ENCODE measurements at places on chromosomes 13 and 19. TPM values are rescaled to one million over a fixed set of nuclear protein-coding genes. Genes with fewer than 3 reads are reported as not detected.

DNA sequence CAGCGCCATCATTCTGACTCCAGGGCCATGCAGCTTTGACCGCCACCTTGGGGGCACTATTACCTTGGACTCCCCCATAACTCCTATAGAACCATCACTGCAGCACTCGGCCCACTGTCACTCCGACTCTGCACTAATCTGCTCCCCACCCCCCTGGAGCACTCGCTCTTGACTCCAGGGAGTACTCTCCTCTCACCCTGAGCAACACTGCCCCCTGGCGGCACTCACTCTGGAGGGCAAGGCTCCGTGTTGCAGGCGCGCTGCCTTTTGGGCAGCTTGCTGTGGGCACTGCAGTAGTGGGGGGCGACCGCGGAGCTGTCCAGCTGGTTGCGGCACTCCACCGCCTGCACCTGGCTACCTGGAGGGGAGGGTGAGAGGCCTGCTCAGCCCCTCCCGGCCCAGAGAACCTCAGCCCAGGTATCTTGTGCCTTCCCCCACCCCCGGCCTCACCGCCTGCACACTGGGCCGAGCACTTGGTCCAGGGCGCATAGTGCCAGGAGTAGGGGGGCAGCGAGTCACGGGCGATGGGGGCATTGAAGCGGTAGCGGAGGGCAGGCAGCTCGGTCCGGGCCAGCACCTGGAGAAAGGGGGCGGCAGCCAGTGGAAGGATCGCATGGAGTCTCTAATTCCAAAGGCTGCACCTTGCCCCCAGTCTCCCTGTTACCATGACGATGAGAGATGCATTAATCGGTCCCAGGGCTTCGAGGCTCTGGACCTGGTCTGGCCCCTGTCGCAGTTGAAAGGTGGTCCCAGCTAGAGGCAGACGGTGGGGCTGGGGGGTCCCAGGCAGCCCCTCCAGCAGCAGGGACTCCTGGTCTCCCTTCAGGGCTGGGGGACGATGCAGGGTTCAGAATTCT lies 8.9 kb upstream of the MYO1F start:
- peak; percentile 37 for DNase-seq
- no peaks in the 10 kb centered on the region for H3K36me3 ChIP-seq
- H3K27me3 ChIP-seq = no peaks in the 10 kb centered on the region
- H3K27ac ChIP-seq = no peak overlapping the region

- DNase-seq = no peak
- no peak overlapping the region for H3K27ac ChIP-seq
- H3K4me3 ChIP-seq = no peak overlapping the region
- H3K36me3 ChIP-seq = no peaks in the 10 kb centered on the region
- no peaks in the 10 kb centered on the region for H3K27me3 ChIP-seq
Observed at GRCh38 chr13:49098198-49098597, 121.9 kb upstream of the MLNR start.

GRCh38 chr13:73765651-73766384 lies 368.4 kb downstream of the KLF12 start:
- H3K36me3 ChIP-seq = no peaks in the 10 kb centered on the region
- peak; percentile 89 for DNase-seq
- peak overlapping the region; percentile 77 for H3K27ac ChIP-seq
- peak overlapping the region; percentile 52 for H3K4me3 ChIP-seq

GRCh38 chr19:6576869-6577475 lies 14.0 kb downstream of the CD70 start:
- no peak overlapping the region for H3K27ac ChIP-seq
- no peaks in the 10 kb centered on the region for H3K27me3 ChIP-seq
- H3K36me3 ChIP-seq = no peaks in the 10 kb centered on the region
- H3K4me1 ChIP-seq = no peaks in the 10 kb centered on the region

Gene KL
- total RNA-seq = 0.22 TPM

DNA sequence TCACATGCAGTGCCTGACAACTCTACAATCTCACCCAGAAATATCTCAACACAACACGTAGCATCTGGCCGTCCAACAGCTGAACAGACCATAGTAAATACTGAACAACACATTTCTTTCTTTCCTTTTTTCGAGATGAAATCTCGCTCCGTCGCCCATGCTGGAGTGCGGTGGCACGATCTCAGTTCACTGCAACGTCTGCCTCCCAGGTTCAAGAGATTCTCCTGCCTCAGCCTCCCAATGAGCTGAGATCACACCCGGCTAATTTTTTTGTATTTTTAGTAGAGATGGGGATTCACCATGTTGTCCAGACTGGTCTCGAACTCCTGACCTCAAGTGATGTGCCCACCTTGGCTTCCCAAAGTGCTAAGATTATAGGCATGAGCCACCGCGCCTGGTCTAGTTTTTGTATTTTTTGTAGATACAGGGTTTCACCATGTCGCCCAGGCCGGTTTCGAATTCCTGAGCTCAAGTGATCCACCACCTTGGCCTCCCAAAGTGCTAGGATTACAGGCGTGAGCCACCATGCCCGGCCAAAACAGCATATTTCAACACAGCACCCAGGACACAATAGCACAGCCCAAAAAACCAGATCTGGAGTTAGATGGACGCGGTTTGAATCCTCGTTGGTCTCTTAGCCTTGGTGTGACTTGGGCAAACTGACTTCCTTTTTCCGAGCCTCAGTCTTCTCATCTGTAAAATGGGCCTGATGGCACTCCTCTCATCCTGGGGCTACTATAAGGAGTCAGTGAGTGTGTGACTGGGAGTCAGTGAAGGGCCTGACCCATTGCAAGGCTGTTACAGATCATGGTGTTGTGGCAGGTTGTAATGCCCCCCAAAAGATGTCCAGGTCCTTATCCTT lies 22.6 kb downstream of the CYP2A6 start:
- no peaks in the 10 kb centered on the region for H3K36me3 ChIP-seq
- H3K4me1 ChIP-seq = peaks cover 5% of the 10 kb centered on the region
- peak overlapping the region; percentile 21 for H3K4me3 ChIP-seq
- H3K27me3 ChIP-seq = no peaks in the 10 kb centered on the region
- peak overlapping the region; percentile 5 for H3K27ac ChIP-seq

DNA sequence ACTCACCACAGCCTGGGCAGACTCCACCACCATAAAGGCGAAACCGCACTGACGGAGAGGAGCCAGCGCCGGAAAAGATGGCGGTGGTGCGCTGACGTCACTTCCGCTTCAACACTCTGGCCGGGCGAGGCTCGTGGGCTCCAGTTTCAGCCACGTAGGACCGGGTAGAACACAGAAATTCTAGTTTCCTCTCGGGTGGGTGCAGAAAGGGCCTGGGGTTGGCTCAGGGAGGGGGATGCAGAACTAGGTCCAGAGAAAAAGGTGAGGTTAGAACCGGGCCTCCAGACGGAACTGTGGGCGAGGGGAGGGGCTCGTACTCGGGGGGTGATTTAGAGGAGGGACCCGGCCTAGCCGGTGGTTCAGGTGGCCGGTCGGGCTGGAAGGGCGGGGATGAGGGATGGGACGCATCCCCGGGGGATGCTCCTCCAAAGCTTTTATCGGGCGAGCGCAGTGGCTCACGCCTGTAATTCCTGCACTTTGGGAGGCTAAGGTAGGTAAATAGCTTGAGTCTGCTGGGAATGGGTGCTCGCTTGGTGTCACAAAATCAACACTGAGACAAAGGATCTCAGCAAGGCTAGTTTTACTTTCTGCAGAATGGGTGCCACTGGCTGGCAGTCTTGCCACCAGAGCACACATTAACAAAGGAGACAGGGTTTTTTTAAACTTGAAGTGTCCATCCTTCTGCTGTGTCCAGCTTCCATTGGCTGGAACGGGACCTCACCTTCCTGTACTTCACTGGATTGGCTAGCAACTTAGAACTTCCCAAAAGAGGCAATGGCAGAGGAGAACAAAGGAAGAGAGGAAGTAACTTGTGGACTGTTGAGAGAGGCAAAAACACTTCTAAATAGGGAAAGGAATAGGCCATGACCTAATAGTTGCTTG lies at the start of gene ZNF561:
ZNF561 (minus strand) TSS at position 77 of the 882 bp plus-strand sequence. CDS start 1,776 bp downstream, outside the sequence.
- peaks cover 8% of the 10 kb centered on the region for H3K36me3 ChIP-seq
- DNase-seq = peak; percentile 90
- peaks cover 12% of the 10 kb centered on the region for H3K4me1 ChIP-seq
- peak within 1 kb of the TSS; percentile 89 for H3K27ac ChIP-seq
- H3K4me3 ChIP-seq = peak within 1 kb of the TSS; percentile 96
- H3K27me3 ChIP-seq = no peaks in the 10 kb centered on the region

GRCh38 chr19:3879656-3880055 lies 829 bp upstream of the ATCAY start:
- H3K4me3 ChIP-seq = no peak overlapping the region
- no peaks in the 10 kb centered on the region for H3K36me3 ChIP-seq
- no peak overlapping the region for H3K27ac ChIP-seq
- DNase-seq = no peak
- peaks cover 9% of the 10 kb centered on the region for H3K4me1 ChIP-seq

DNA sequence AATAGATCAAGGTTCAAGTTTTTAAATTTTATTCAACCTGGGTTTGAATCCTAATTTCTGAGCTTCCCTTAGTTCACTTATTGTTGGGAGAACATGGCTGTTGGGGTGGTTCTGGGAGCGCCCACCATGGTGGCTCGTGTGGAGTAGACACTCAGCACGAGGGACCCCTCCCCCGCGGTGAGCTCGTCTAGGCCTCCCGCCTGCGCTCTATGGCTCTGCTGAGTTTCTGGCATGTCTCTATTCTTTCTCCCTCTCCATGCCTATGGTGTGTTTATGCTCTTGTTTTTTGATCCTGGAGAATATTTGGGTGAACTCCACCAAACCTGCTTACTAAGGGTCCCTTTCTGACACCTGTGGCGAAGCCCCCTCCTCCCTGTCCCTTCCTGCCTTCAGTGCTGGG lies 1.6 kb upstream of the EPN1 start:
- H3K27ac ChIP-seq = peak overlapping the region; percentile 46
- H3K36me3 ChIP-seq = peaks cover 9% of the 10 kb centered on the region
- no peaks in the 10 kb centered on the region for H3K27me3 ChIP-seq
- no peak overlapping the region for H3K4me3 ChIP-seq
- no peak for DNase-seq
- H3K4me1 ChIP-seq = peaks cover 26% of the 10 kb centered on the region

DNA sequence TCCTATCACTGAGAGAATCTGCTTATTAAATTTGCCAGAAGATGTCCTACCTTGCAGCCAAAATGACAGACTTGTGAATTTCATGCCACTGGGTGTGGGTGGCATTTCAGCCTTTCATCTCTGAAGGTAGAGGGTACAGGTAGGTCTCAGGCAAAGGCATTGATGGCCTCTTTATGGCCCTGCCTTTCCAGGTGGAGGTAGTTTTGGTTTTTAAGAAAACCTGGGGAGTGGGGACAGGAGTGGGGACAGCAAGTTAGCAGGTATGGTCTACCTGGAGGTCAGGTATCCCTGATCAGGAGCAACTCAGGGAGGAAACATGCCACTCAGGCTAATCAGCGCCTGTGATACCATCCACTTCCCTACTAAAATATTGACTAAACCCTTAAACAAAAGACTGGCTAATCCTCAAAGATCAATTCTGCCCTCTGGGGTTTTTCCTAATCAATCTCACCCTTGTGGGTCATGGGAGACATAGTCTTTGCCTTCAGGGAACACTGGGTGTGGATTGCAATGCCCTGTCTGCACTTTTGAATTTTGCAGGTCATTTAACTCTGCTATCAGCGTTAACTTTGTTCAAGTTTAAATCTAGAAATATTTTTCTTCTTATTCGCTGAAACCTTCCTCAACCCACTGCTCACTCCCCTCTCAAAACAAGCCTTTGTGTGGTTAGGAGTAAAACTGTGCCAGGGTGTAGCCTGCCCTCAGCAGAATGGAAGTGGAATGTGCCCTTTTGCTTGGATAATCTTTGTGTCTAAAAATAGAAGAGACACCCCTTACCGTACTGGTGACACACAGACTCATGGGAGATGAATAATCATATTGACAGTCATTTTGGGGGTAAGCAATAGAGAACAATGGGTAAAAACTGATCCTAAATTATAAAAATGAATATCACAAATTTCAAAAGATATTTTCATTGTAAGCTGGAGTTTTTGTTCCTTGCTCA lies 233.7 kb downstream of the COG6 start:
- DNase-seq = no peak
- no peaks in the 10 kb centered on the region for H3K27me3 ChIP-seq
- H3K4me1 ChIP-seq = no peaks in the 10 kb centered on the region
- H3K36me3 ChIP-seq = no peaks in the 10 kb centered on the region
- H3K27ac ChIP-seq = no peak overlapping the region

GRCh38 chr19:1862424-1863327 lies 703 bp downstream of the KLF16 start:
- H3K27me3 ChIP-seq = no peaks in the 10 kb centered on the region
- peak; percentile 68 for DNase-seq
- H3K4me1 ChIP-seq = peaks cover 44% of the 10 kb centered on the region
- H3K4me3 ChIP-seq = peak overlapping the region; percentile 71
- H3K36me3 ChIP-seq = no peaks in the 10 kb centered on the region
- H3K27ac ChIP-seq = peak overlapping the region; percentile 93

Gene KCNRG
- total RNA-seq = 0.20 TPM

Gene NLRP9
- total RNA-seq = not detected

GRCh38 chr13:57003682-57004081 lies 137.0 kb upstream of the PRR20A start:
- no peak overlapping the region for H3K4me3 ChIP-seq
- H3K4me1 ChIP-seq = no peaks in the 10 kb centered on the region
- H3K36me3 ChIP-seq = no peaks in the 10 kb centered on the region
- DNase-seq = no peak

DNA sequence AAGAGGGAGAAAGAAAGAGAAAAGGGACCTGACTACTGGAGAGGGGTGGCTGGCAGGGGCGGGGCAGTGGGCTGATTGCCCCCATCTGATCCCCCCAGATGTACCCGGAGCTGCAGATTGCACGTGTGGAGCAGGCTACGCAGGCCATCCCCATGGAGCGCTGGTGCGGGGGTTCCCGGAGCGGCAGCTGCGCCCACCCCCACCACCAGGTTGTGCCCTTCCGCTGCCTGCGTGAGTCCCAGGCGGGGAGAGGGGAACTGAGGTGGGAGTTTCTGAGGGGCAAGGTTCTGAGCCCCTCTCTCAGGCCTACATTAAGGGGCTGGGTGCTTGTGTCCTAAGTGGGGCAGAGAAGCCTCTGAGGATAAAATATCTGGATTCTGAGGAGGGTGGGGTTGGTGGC lies 2.4 kb downstream of the APLP1 start:
- H3K36me3 ChIP-seq = no peaks in the 10 kb centered on the region
- no peak overlapping the region for H3K4me3 ChIP-seq
- peaks cover 18% of the 10 kb centered on the region for H3K4me1 ChIP-seq
- no peak overlapping the region for H3K27ac ChIP-seq
- peaks cover 7% of the 10 kb centered on the region for H3K27me3 ChIP-seq

GRCh38 chr13:104705031-104705750 lies 1639.0 kb upstream of the SLC10A2 start:
- H3K27ac ChIP-seq = no peak overlapping the region
- no peaks in the 10 kb centered on the region for H3K27me3 ChIP-seq
- H3K4me3 ChIP-seq = no peak overlapping the region
- DNase-seq = no peak
- no peaks in the 10 kb centered on the region for H3K36me3 ChIP-seq

DNA sequence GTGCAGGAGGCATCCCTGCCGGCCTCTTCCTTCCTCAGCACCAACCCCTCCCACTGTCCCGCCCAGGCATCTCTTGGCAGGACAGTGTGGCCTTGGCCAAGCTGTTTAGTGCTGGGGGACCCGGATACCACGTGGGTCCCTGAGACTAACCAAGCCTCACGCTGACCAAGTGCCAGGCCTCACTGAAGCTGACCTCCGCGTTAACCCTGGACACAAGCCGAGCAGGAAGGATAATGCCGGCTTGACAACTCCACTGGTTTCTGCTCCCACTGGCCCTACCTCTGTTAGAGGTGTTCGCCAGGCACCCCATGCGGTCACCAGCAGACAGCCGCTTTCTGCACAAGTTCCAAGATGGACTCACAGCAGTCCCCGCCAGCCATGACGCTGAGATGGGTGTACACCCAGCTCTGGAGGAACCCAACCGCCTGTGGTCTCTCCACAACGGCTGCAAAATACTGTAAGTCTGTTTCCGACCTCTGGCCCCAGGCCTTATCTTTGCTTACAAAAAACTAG lies 12.4 kb downstream of the GRTP1 start:
- H3K4me3 ChIP-seq = no peak overlapping the region
- no peak overlapping the region for H3K27ac ChIP-seq
- no peaks in the 10 kb centered on the region for H3K4me1 ChIP-seq
- no peaks in the 10 kb centered on the region for H3K27me3 ChIP-seq
- no peaks in the 10 kb centered on the region for H3K36me3 ChIP-seq

Data from naive thymus-derived CD4-positive, alpha-beta T cell (primary cell).